ENCODE measurements at places on chromosomes 16 and 17. TPM values are rescaled to one million over a fixed set of nuclear protein-coding genes. Genes with fewer than 3 reads are reported as not detected.
A peak's percentile ranks its signal among the peaks of the same experiment; 100 is the strongest.

- no peak for DNase-seq
Measured at GRCh38 chr16:58211245-58211644, 13.3 kb upstream of the CSNK2A2 start.

The COPRS gene
- total RNA-seq: 46.3 TPM

The USP43 gene
- not detected for total RNA-seq

DNA sequence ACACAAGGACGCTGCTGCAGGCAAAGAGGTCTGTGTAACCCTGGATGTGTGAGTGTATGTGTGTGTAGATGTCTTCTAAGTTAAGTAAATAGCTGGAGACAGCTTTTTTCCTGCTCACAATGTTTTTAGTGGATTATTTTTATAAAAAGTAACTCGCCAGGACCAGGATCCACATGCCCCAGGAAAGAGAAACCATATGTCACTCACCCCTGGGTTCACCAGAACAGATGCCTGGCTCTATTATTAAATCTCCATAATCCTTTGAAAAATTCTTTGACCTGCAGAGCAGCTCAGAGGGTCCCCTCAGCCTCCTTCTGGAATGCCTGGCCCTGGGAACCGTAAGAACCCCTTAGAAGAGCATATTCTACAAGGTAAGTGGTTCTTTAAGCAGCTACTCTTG is 18.0 kb downstream of the ABCC12 start:
- no peak for DNase-seq

- no peak for DNase-seq
Measured at GRCh38 chr16:23796941-23797340, 38.8 kb upstream of the PRKCB start.

- DNase-seq: no peak
Measured at GRCh38 chr17:60381958-60382357, 10.0 kb downstream of the USP32 start.

GRCh38 chr16:66182592-66182991 is 183.9 kb upstream of the CDH5 start:
- DNase-seq: no peak

GRCh38 chr16:66205287-66206231 is 160.9 kb upstream of the CDH5 start:
- DNase-seq: no peak

The TBC1D3E gene
- not detected for total RNA-seq

DNA sequence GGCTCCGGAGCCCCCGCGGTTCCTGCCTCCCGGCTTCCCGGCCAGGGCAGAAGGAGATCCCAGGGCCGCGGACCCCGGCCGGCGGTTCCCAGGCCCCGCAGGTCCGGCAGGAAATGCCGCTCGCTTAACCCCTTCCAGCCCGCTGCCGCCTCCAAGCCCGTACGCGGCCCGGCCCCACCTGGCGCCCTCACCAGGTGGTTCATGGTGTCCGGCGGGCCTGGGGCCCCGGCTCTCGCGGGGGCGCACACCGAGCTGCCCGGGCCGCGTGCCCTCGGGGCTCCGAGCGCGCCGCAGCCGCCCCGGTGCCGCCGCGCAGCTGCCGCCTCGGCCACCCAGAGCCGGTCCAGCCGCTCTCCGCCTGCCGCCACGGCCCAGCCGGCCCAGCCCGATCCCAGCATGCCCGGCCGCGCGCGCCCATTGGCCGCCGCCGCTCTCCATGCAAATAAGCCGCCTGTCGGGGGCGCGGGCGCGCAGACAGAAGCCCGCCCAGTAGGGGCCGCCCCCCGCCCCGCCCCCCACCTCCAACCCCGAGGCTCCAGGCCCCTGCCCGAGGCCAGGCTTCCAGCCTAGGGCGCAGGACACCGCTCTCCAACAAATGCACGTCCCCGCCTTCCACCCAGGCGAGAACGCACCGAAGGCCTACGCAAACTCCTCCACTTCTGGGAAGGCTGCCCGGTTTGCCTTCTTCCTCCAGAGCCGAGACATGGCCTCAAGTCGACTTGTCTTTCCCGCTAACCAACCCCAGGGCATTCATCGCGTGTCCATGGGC is at the start of gene BCAR1:
TSS of gene BCAR1 (minus strand) at position 345 of the 769 bp plus-strand sequence. CDS start at position 203, 142 bp downstream.
- peak; percentile 91 for DNase-seq

DNA sequence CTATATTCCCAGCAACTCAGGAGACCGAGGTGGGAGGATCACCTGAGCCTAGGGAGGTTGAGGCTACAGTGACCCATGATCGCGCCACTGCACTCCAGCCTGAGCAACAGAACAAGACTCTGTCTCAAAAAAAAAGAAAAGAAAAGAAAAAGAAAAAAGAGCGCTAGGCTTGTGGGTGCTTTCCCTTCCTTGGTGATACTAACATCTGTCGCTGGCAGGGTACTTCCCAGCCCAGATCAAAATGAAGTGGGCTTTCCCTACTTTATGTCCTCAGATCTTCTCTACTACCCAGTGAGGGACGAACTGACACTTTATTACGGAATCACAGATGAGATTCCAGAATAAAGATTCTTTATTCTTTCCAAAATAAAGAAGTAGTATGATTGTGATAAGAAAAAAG is 103.8 kb upstream of the NOL11 start:
- DNase-seq: no peak

The PRCD gene
- 2.5 TPM for total RNA-seq

DNA sequence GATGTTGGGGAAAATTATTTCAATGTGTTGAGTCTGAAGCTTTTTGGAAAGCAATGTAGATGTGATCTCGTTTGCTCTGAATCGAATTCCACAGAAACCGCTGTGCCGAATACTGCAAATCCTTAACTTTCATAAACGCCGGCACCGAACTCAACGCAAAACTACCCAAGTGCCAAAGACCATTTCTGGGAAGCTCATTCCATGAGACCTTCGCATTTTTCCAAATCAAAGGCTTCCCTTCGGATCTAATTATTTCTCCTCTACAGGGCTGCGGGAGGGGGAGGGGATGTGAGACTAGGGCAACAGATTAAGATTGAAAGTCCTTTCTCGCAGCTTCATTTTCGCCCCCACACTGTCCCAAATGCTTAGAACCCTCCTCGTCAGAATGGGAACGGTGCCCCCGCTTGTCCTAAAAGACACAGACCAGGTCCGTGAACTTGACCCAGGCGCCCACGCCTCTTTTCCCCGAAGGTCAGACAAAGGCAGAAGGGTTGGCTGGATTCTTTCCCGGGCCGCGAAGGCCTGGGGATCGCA is 4.0 kb downstream of the PRAC1 start:
- no peak for DNase-seq

- DNase-seq: no peak
Measured at GRCh38 chr17:27566671-27567562, 64.1 kb upstream of the LGALS9 start.

GRCh38 chr17:7045492-7046126 is 1.7 kb upstream of the SLC16A11 start:
- no peak for DNase-seq

The CPHXL2 gene
- total RNA-seq: not detected

DNA sequence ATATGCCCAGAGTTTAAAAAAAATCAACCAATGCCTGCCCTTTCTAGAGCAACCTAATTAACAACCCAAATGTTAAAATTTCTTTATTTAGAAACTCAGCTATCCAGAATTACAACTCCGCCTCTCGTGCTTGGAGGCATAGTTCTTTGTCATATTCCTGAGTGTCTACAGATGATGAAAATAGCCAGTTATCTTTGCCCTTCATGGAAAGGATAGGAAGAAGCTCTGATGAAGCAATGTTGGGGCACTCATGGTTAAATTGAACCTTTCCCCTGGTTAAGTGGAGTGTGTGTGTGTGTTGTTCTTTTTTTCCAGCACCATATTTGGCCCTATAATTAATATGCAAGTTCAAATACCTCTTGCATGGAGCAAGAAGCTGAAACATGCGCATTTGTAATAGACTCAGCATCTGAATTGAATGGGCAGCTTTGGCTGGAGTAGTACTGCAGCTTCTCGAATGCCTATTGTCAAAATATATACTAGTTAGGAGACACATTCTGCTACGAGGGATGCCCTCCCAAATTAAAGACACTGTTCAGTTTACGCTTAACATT is 506.2 kb downstream of the WWOX start:
- DNase-seq: no peak

DNA sequence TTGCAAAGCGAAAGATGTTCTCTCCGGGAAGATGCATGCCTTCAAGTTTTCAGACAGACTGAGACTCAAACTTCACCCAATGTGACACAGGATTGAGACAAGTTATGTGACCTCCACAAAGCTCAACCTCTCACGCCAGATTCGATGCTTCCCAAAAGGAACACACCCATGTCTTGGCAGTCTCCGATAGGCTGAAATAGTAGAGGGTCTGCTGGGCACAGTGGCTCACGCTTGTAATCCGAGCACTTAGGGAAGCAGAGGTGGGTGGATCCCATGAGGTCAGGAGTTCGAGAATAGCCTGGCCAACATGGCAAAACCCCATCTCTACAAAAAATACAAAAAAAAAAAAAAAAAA is 22.1 kb downstream of the ZFHX3 start:
- no peak for DNase-seq

DNA sequence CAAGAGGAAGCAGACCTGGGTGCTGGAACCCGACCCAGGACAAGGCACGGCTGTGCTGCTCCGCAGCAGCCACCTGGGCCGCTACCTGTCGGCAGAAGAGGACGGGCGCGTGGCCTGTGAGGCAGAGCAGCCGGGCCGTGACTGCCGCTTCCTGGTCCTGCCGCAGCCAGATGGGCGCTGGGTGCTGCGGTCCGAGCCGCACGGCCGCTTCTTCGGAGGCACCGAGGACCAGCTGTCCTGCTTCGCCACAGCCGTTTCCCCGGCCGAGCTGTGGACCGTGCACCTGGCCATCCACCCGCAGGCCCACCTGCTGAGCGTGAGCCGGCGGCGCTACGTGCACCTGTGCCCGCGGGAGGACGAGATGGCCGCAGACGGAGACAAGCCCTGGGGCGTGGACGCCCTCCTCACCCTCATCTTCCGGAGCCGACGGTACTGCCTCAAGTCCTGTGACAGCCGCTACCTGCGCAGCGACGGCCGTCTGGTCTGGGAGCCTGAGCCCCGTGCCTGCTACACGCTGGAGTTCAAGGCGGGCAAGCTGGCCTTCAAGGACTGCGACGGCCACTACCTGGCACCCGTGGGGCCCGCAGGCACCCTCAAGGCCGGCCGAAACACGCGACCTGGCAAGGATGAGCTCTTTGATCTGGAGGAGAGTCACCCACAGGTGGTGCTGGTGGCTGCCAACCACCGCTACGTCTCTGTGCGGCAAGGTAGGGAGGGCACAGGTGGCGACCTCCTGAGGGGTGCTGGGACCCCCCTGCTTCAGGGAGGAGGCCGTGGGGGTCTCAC is 667 bp downstream of the FSCN2 start:
- DNase-seq: peak; percentile 3

- DNase-seq: no peak
Measured at GRCh38 chr17:40437095-40437732, 6.0 kb upstream of the IGFBP4 start.

The MYOCD gene
- total RNA-seq: 48.8 TPM

The ABCC6 gene
- total RNA-seq: 2.0 TPM

The KCNAB3 gene
- total RNA-seq: 0.31 TPM

GRCh38 chr17:7141824-7142223 is 27.2 kb upstream of the ASGR2 start:
- DNase-seq: no peak

DNA sequence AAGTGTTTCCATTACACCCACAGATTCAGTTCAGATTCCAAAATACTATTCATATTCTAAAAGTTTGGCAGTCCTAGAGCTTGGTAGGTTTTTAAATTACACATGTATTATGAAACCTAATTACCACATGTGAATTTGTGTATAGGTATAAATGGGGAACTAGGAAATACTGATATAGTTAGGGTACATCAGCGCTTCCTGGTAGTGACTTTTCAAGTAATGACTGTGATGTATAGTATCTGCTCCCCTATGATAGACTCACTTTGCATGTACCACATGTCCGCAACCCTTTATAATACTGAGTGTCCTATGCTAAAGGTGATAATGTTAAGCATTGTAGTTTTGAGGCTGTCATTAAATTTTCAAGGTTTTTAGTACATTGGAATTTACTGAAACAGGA is 22.9 kb downstream of the CDK12 start:
- DNase-seq: no peak

The CDC27 gene
- 90.0 TPM for total RNA-seq

- no peak for DNase-seq
Measured at GRCh38 chr16:70391446-70391845, 44.7 kb downstream of the DDX19A start.

The OR1A2 gene
- total RNA-seq: not detected

GRCh38 chr17:41008811-41009210 is at the start of gene KRTAP3-1:
TSS of gene KRTAP3-1 (minus strand) at chr17:41009128. CDS start at chr17:41009074, 54 bp downstream.
- no peak for DNase-seq
